ENCODE measurements at places on chromosomes 11 and 22. TPM values are rescaled to one million over a fixed set of nuclear protein-coding genes. Genes with fewer than 3 reads are reported as not detected.

The KCNJ5 gene
- total RNA-seq, result not detected

The USP2 gene
- total RNA-seq, result not detected

The PAMR1 gene
- 0.10 TPM for total RNA-seq

The MEI1 gene
- total RNA-seq, result 2.2 TPM

The BIRC3 gene
- total RNA-seq, result 10.7 TPM

The C11orf97 gene
- total RNA-seq, result not detected

The MUC5AC gene
- total RNA-seq, result not detected

The LINC01488 gene
- total RNA-seq, result not detected

The TSPAN32 gene
- not detected for total RNA-seq

The LRRC75B gene
- total RNA-seq, result 3.8 TPM

The MAPK12 gene
- 53.5 TPM for total RNA-seq

The PVALB gene
- total RNA-seq, result not detected

The CCND1 gene
- 576 TPM for total RNA-seq

The FXYD6 gene
- 0.30 TPM for total RNA-seq

The SCO2 gene
- total RNA-seq, result 13.6 TPM

The CARD16 gene
- 181 TPM for total RNA-seq

The PATE4 gene
- not detected for total RNA-seq

The IL17REL gene
- total RNA-seq, result under 0.01 TPM

All from mammary microvascular endothelial cell (primary cell).